ENCODE measurements at places on chromosomes 7 and 10.

DNA sequence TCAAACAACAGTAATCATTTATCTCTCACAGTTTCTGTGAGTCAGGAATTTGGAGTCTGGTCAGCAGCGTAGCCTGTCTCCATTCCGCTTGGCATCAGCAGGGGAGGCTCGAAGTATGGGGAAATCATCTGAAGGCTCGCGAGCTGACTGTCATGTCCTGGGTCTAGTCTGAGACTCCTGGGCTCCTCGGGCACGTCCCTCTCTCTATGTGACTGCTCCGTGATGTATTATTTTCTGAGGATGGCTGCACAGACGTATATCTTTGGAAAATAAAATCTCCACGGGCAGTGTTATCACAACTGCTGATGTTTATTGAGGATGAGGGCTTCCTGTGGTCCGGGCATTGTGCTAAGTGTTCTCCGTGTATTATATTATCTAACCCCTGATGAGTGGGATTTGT lies 23.3 kb upstream of the PCGF5 start:
- DNase-seq: no peak

DNA sequence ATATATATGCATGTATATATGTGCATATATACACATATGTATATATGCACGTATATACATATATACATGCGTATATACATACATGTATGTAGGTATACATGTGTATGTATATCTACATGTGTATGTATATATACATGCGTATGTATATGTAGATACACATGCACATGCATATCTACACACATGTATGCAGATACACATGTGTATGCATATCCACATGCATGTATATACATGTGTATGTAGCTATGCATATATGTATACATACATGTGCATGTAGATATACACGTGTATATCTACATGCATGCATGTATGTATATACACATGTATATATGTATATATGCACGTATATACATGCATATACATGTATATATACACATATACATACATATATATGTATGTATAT lies 95.8 kb upstream of the STEAP4 start:
- no peak for DNase-seq

GRCh38 chr7:15475808-15476530 lies 85.8 kb downstream of the AGMO start:
- no peak for DNase-seq

DNA sequence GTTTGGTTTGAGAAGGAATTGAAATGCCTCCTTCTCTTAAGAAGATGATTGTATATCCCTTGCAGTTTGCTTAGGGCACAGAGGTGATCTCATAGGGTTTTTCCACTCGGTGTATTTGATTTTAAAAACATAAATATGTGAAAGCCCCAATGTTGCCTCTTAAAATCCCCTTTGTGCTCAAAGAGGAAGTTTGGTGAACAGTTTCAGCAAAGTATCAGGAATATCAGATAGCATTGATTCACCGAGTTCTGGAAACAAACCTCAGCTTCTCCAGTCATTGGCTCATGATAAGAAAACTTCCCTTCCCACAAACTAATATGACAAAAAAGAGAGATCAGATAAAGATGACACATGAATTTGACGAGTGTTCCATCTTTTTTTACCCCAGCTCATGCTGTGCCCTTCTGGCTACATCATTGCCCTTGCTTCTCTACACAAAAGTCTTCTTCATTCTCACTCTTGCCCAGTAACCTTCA lies 20.1 kb upstream of the SMNDC1 start:
- DNase-seq: no peak

DNA sequence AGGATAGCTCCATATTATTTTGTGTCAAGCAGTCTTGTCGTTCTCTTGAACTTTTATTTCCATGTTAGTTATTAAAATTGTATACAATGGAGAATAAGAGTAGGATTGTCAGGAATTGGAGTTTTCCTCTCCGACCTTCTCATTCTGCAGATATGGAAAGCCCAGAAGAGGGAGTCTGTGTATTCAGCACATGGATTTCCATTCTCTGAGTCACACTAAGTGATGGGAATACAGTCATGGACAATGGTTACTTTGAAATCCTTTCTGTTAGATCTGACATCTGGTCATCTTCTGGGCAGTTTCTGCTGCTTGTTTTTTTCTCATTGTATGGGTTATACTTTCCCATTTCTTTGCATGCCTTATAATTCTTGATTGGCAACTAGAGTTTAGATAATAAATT lies 5.0 kb upstream of the TASOR2 start:
- DNase-seq: no peak

GRCh38 chr10:14084875-14085274 lies 245.8 kb downstream of the FRMD4A start:
- DNase-seq: no peak

DNA sequence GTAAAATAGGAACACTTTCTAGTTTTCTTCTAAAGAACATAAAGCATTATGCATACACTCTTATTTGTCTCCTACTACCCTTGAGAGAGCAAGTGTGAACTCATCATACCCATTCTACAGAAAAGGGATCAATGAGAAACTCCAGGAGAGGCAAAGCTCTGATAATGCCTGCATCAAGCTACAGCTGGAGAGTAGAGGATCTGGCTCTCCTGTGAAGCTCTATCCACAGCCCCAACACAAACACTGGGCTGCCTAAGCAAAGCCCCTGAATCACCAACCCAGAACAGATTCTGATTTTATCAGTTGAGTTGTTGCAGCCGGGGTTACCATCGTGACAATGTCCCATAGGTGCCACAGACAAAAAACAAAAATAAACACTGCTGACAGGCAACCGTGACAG lies 74.9 kb downstream of the NUDCD3 start:
- no peak for DNase-seq

DNA sequence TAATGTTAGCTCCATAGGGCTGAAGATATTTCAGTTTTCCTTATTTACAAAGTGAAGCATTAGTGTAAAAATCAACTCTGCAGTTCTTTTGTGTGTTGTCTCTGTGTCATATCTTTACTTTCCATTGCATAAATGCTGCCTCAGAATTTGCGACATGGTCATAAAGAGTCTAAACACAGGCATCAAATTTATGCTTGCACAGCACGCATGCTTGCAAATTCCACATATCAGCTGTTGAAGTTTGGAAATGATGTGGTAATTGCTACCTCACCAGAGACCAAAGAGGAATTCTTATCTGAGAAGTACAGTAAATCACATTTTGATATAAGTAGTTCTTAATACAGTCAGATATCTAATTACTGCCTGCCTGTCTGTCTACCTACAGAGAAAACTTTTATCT lies 348.2 kb upstream of the GRM3 start:
- DNase-seq: no peak

GRCh38 chr10:6406220-6407033 lies 173.6 kb downstream of the PRKCQ start:
- no peak for DNase-seq

DNA sequence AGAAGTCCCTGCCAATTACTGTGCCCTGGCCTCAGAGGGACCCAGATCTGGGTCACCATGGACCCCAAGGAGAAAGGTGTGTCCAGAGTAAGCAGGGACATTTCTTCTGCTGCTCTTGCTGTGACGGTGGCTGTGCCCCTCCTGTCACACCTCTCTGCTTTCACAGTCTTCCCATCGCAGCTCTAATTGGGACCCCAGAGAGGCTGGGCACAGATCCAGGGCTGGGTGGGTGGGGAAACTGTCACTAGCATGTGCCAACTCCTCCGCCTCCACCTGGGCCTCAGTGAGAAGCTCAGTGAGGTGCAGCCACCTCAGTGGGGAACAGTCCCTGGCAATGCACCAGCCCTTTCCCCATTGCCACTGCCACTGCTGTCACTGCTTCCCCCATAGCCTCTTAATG lies 37.3 kb upstream of the ADCYAP1R1 start:
- no peak for DNase-seq

DNA sequence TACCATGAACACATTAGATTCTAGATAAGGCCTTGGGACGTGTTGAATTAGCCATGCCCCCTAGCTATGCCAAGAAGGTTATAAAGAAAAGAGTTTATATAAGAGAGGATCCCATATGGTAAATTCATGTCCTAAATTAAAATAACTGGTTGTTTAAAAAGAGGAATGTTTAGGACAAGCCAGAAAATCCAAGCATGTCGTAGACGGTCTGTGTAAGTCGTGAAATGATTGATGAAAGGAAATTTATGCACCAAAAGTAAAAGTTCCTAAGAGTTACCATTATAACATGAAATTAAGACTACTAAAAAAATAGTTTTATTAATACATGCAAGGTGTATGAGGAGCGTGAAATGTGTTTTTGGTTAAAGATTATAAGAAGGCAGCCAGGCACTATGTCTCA lies 624.9 kb downstream of the ARL4A start:
- DNase-seq: no peak

DNA sequence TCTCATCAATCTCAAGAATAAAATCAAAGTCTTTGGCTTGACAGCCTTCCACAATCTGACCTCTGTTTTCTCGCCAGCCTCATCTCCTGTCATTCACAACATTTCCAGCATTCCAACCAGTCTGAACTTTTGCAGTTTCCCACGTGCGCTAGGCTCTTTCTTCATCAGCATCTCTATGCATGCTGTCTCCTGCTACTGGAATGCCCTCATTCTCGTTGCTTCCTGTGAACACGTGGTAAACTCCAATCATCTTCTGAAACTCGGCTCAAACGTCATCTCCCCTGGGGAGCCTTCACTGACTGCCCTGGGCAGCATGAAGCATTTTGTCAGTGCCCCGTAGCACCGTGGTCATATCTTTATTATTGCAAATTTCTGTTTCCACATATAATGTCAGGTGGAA lies 12.2 kb upstream of the RSBN1L start:
- no peak for DNase-seq

DNA sequence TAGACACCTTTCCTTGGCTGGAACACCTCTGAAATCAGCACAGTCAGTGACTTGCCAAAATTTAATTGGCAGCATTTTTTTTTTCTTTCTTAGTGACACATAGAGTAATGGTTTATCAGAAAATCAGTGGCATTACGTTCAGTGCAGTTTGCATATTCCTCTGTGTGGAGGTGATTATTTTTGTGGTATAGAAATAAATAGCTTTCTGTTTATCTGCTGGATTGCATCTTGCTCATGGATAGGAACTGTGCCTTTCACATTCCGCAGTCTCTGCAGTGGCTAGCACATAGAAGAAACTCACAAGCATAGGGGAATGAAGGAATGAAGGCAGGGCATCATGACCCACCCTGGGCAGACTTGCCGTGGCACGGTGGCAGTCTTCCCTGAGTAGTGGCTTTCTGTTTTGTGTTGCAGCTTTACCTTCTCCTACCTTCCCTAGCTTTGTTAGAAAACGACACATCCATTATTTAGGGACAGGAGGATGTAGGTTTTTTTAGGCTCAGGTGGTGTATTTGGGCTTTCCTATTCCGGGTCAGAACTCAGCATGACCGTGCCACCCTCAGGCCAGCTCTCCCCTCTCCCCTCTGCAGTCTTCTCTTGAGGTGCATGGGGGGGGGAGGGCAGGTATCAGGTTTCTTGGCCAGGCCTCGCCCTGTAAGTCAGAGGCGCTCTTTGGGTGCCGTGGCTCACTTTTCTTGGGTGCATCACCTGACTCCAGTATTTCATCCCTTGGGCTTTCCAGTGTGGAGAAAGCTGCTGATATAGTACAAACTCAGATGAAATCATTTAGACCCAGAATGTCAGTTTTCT lies 112.5 kb upstream of the GJD4 start:
- no peak for DNase-seq

- no peak for DNase-seq
Measured at GRCh38 chr7:126715076-126715475, 537.7 kb downstream of the GRM8 start.

- DNase-seq: no peak
Measured at GRCh38 chr7:4747746-4748145, 27.7 kb upstream of the AP5Z1 start.

- DNase-seq: no peak
Measured at GRCh38 chr7:69402696-69403095, 195.6 kb upstream of the AUTS2 start.

DNA sequence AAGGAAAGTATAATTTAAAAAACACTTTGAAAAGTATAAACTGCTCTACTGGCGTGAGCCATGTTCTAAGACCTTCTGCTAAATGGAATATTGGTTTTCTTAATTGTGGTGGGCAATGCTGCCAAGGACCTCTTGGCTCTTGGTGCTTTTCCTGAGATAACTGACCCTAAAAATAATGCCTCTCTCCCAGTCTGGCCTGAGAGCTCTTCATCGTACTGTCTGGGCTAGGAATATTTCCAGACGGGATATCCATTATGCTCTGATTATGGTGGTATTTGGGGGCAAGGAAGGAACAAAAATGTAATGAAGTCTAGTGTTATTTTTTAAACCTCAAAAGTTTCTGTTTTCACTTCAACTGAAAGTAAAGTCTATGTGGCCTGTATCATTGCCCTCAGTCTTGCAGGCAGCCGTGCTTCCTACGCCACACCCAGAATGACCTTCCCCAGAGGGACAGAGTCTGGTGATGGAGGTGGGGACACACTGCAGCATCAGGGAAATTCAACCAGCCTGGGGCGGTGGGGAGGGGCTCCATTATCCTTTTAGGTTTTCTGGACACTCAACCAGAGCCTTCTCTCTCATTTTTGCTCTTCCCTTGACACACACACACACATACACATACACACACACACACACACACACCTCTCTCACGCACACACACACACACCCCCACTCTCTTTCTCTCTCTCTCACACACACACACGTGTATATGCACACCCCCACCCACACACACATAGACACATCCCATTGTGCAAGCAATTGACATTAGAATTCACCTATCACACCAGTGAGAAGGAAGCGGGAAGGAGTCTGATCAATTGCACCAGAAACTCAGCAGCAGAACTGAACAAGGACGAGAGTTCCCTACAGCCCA lies 99.6 kb downstream of the LRRC18 start:
- no peak for DNase-seq

DNA sequence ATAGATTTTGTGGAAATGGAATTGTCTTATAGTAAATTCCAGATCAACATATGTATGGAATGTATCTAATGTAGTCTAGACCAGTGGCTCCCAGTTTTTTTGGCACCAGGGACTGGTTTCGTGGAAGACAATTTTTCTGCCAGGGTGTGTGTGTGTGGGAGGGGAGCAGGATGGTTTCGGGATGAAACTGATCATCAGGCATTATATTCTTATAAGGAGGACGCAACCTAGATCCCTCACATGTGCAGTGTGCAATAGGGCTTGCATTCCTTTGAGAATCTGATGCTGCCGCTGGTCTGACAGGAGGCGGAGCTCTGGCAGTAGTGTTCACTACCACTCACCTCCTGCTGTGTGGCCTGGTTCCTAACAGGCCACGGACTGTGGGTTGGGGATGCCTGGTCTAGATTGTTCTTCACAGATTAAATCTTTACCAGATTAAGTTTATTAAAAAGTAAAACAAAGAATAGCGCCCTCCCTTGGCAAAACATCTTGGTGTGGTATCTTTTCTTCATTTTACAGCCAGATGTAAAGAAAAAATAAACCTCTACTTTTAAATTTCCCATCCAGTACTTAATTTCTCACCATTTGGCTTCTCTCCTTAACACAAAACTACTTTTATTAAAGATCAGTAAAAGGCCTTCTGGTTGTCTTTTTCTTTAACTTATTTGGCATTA lies 48.4 kb downstream of the SEPTIN7 start:
- DNase-seq: no peak

DNA sequence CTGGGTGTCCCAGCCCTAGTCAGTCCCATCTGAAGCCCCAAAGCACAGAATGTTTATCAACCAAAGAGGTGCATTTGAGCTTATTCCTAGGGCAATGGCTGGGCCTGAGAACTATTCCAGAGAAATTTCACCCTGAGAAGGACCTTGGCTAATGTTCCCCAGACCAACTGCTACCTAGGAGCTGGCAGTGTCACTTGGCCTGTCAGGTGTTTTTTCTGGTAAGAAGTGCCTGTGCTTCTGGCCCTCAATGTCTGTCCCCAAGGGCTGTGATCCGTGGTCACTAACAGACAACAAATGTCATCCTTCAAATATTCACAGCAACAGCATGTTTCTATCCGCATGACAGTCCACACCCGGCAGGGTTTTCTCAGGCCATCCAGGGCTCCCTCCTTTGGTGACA lies 209.3 kb upstream of the FRMD4A start:
- no peak for DNase-seq

Data from activated T-cell treated with anti-CD3 and anti-CD28 coated beads for 48 hours (primary cell).